ENCODE measurements at places on chromosomes 7 and 10.

DNA sequence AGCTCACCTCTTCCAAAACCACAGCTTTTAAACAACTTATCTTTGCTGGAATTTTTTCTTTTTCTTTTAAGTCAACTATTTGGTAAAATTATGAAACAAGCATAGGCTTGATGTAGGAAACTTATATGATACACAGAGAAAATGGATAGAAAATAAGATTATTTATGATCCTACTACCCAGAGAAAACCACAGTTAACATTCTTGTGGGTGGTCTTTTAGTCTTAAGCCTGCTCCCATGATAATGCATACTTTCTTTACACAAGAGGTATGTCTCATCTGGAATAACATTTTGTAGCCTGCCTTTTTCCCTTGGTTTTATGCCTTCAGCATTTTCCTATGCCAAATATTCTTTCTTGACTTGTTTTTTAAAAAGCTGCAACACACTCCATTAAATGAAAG is 21.4 kb downstream of the PLPP4 start:
- DNase-seq: no peak

DNA sequence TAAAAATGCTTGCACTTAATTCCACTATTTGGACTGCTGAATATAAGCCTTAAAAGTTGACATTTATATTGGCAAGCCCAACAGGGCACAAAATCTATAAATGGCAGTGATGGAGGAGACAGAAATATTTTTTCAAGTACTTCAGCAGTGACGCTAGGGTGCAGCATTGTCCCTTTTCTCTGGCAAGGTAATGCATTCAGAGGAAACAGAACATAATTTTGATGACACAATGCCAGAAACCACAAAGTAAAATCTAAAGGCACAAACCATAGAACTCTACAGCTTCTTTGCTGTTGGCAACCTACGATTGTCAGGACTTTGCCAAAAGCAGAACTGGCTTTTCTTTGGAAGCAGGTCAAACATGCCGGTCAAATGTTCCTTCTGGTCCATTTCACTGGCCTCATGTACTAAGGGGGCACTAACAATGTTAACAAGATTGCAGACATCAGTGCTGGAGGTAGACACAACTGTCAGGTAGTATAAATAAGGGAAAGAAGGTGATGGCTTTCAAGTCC is 30.9 kb upstream of the FAM133B start:
- peak; percentile 92 for DNase-seq

- no peak for DNase-seq
Observed at GRCh38 chr10:95976362-95977229, 66.8 kb upstream of the CCNJ start.

GRCh38 chr7:155963771-155964195 is 151.5 kb upstream of the SHH start:
- no peak for DNase-seq

- DNase-seq: no peak
Observed at GRCh38 chr7:128154504-128154903, 86.6 kb upstream of the LEP start.

GRCh38 chr7:41578700-41579099 is 124.2 kb downstream of the INHBA start:
- no peak for DNase-seq

DNA sequence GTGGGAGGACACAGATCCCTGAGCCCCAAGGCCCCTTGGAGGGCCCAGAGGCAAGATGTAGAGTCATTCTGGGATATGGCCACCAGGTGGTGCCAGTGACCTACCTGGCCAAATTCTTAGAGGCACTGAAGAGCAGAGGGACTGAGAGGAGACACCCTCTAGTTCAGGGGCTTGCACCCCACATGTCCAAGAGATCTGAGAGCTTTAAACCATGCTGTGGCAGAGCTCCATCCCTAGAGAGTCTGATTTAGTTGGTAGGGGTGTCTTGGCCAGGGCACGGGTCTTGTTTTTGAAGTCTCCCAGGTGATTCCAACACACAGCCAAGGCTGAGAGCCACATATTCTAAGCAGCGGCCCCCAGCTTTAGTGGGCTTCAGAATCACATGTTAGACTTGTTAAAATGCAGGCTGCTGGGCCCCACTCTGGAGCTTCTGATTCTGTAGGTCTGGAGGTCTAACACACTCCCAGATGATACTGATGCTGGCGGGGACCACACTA is 52.5 kb downstream of the PRF1 start:
- no peak for DNase-seq
